Hematopoietic multipotent progenitor cell treated with erythropoietin and hydrocortisone succinate and interleukin-3 and kit ligand, for 15 days (in vitro differentiated cells): ENCODE measurements at places on chromosomes 7 and 10.

DNA sequence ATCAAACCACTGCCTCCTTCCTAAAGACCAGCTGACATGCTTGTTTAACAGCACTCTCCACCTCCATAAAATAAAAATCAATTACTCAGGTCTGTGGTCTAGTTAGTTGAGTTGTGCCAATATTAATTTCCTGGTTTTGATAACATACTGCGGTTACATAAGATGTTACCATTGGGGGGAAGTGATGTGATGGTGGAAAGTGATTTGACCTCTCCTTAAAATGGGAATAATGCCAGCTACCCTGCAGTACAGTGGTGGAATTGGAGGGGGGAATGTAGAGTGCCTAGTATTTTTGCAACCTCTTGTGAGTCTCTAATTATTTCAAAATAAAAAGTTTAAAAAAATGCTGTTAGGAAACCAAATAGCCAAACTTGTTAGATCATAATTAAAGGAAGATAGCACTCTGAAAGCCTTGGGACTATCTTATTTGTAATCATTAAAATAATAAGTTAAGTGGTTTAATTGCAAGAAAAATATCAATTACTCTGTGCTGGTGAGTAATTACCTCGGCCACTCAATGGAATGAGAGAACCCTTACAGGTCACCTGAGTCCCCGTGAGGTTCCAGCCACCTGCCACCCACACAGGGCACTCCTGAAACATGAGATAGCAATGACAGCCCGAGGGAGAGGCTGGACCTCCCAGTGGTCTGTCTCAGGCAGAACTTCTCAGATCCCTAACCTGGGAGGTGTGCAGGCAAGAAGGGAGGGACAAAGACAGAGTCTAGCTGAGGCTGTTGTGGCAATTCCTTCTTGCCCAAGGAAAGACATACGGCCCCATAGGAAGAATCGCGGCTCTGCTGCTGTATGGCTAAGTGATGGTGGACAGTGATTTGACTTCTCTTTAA lies 94.1 kb downstream of the SH3PXD2A start:
- DNase-seq, result no peak

DNA sequence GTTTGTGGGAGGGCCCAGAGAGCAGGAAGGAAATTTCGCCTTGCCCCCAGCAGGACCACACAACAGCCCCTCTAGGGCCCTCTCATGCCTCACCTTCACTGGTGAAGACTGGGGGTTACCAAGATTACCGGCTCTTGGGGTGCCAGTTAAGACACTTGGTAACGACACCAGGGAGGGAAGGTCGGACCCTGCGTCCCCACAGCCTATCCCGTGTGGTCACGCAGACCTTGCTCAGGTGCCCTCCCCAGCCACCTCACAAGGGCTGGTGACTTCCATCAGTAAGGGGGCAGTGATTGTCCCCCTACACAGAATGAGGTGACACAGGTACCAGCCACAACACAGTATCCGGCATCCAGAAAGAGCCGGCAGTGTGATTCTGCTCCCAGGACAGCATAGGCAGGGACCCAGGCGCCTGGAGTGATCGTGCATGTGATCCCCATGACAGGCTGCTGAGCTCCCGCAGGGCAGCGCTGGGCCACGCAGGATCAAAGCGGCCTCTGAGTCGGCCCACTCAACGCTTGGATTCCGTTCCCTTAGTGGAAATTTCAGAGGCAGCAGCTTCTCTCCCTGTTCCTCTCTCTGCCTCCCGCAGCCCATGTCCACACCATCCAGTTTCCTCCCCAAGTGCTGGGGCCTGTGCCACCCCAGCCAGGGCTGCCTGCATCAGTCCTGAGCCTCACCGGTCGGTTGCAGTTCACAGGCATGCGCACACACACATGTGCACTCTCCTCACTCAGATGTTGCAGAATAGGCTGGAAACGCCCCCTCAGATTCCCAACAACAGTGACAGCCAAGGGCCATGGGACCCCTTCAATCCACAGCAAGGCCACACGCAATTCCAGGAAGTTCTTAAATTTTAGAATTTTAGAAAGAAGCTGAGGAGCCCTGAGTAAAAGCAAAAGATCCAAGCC lies 35.8 kb downstream of the CAMK2B start:
- no peak for DNase-seq

DNA sequence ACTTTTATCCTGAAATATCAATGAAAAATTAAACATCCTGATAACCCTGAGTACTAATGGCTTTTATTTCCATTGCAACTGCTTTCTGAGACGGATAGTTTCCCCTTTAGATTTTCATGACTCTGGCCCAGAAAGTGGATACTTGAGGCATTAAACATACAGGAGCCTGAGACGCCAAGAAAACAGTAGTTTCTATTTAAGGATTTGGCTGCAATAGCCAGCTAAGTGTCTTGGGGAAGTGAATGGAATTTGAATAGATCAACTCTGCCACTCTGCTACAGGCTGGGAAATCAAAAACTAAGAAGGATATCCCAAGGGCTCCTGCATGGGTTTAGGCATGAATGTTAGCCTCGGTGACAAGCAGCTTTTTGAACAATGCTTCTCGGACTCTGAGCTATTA lies 24.7 kb upstream of the GPAM start:
- no peak for DNase-seq

- DNase-seq, result no peak
Measured at GRCh38 chr7:144854839-144855424, 19.1 kb upstream of the TPK1 start.

- DNase-seq, result no peak
Measured at GRCh38 chr7:50156706-50157105, 63.7 kb upstream of the ZPBP start.

DNA sequence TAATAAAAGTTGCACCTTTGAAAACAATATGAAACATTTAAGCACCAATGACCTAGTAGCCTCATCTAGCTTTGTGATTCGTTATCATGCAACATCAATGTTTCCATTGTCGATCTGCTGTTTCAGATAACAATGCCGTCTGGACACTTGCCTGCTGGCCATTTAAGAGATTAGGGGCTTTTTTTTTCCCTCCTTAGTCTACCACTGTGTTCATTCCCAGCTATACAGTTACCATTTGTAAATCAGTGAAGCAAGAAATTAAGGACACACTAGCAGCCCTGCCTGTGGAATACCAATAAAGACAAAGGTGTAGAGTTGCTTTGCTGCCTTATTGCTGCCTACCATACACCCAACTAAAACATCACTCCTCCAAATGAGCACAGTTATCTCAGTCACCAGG lies 37.6 kb upstream of the MYO3A start:
- DNase-seq, result no peak

DNA sequence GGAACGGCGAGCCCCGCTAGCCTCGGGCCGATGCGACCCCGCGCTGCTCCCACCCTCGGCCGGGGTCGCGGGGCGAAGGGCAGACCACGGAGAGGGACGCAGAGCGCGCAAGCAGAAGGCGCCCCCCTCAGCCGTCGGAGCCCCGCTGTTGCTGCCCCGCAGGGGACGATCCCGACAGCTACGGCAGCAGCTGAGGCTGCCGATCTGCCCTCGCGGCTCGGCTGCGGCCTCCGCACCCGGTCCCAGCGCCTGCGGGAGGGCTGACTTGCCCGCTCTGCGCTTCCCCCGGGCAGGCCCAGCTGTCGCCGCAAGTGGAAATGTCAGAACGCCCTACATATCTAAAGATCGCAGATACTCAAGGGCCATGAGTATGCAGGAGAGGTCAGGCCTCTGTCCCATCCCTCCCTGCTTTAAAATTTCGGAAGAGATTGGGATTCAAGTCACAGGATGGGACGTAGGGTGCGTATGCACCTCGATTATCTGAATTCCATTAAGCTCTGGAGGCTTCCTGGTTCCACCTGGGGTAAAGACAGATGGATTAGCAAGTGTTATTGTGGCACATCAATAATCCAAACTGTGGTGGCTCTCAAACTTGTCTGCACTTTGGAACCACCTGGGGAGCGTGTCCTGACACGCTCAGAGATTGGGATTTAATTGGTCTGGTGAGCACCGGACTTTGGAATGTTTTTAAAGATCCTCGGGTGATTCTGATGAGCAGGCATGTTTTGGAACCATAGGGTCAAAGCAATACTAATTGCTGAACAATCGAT lies at the start of gene CRPPA:
TSS of gene CRPPA (minus strand) at position 206 of the 770 bp plus-strand sequence. CDS start 216 bp downstream, outside the sequence.
- DNase-seq, result peak; percentile 30

- peak; percentile 15 for DNase-seq
Measured at GRCh38 chr10:86684331-86685097, 16.2 kb downstream of the LDB3 start.

DNA sequence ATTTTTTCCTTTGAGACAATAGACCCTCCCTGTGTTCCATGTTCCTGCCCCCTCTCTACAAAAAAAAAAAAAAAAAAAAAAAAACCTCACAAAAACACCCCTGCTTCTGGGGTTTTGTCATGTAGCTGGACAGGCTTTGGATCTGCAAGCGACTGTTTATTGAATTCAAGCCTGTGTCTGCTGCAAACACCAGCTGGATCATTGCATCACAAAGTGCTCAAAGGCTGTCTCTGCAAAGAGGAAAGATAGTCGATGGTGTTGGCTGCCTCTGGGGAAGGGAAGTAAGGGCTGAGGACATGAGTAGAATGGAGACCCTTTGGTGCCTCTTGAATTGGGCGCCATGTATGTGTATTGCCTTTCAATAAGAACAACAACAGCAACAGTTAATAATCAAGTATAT lies 471.2 kb downstream of the PLXNA4 start:
- no peak for DNase-seq

DNA sequence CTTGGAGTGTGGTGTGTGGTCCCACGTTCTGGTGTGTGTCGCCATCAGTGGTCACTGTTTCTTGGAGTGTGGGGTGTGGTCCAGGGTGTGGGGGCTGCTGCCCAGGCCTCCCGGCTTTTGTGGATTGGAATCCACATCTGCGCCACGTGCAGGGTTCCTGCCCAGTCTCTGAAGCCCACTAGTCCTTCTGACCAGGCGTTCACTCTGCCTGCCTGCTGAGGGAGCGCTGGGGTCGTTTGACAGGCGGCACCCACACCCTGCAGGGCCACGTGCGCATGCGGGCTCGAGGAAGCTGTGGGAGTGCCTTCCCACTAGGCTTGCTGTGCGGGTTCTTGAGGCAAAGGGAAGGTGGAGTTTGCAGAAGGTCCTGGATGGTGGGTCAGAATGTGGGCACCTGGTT lies 51.4 kb downstream of the INPP5A start:
- no peak for DNase-seq

GRCh38 chr10:42781893-42782445 lies 626 bp upstream of the BMS1 start:
- no peak for DNase-seq

GRCh38 chr7:36942025-36942424 lies 217.7 kb upstream of the AOAH start:
- no peak for DNase-seq

DNA sequence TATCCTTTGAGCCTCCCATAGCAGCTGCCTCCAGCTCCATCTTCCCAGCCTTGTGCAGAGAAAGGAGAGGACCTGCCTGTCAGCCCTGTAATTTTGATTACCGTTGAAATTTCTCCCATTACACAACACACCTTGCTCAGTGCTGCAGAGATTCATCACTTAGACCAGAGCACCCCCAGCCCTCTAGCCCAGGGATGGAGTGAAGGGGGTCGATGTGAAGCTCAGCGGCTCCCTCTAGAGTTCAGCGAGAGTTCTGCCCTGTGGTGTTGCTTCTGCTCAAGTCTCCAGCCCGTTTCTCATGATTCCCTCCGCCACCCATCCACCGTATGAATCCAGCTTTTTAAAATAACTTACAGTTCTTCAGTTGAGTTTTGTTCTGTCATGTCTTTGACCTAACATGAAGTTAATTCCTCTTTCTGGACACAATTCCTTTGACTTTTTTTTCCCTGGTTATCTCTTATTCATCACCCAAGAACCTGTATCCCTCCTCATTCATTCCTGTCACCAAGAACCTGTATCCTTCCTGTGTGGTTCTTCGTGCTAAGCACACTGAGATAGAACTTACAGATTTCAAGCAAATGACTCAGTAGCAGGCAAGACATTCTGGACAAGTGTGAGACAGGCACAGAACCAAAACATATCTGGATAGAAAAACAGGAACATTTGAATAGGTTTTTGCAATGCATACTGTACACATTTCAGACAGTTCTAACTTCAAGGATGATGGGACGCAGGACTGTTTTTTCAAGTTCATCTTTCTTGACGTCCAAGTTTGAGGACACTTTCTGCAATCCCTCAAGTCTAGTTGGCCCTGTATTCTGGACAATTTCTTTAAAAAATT lies 35.0 kb upstream of the ZNF32 start:
- DNase-seq, result no peak

- DNase-seq, result no peak
Measured at GRCh38 chr7:70915067-70915466, 216.9 kb upstream of the GALNT17 start.

DNA sequence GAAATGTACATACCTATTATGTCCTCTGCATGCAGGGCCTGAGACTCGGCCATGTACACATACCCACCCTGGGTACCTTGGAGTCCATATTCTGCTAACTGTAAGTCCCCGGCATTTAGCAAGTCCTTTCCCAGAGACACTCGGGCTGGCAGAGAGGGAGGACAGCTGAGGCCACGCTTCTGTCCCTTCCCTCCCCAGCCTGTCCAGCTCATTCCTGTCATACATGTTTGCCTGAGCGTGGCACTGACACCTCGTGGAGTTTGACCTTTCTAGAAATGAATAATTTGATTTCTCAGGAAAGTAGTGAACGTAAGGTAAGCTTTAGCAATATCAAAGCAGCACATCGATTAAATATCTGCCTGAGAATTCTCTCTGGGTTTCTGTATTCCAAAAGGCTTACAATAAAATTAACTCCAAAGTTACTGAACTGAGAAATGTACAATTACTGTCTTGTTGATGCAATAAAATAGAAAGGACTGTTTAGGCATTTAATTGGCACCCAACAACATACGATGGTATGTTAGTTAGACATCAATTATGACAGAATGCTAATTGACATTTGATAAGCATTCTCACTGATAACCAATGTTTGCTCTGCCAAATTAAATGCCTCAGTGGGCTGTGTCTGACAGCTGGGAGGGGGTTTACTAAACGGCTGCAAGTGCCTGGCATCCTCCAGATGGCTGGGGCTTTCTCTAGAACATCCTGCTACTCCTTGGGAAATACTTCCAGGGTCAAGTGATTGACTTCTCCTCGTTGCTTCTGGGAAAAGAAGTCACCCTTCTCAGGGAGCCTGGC lies 221.2 kb downstream of the CCSER2 start:
- DNase-seq, result no peak

- no peak for DNase-seq
Measured at GRCh38 chr7:22990588-22990949, 23.4 kb downstream of the HYCC1 start.

GRCh38 chr7:79778786-79779770 lies 325.6 kb upstream of the MAGI2 start:
- DNase-seq, result no peak
